Thymus (tissue), 14 donors: ENCODE measurements at places on chromosomes 3 and 15. TPM values are rescaled to one million over a fixed set of nuclear protein-coding genes. Genes with fewer than 3 reads are reported as not detected.
A peak's percentile ranks its signal among the peaks of the same experiment; 100 is the strongest.

DNA sequence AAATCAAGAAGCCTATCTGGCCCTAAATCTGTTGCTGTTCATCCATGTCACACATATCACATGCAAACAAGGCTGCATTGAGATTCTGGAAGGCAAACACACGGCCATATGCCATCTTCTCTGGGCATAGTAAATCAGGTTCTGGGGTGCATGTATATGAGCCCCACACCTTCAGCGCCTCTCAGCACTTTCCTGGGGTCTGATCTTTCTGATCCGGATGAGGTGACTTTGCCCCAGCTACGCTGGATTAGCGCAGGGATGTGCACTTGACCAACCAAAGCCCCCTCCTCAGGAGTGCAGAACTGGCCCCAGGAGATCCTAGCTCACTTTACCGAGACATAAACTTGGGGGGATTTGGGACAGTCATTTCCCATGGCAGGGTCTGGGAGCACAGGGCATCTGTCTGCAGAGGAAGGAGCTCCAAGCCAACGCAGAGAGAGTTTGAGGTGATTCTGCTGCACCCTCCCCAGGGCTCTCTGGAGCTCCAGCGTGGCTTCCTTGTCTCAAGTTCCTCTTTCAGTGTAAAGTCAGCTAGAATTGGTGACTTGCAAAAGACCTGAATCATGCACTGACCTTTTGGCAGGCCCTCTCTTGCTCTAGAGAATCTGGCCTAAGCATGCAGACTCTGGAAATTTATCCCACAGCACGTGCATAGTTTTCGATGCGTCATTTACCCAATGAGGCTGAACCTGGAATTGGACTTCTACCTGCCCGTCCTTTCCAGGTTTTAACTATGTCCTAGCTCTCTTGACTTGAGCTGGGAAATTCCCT lies 63.5 kb upstream of the KLF13 start:
- DNase-seq: peak; percentile 74

DNA sequence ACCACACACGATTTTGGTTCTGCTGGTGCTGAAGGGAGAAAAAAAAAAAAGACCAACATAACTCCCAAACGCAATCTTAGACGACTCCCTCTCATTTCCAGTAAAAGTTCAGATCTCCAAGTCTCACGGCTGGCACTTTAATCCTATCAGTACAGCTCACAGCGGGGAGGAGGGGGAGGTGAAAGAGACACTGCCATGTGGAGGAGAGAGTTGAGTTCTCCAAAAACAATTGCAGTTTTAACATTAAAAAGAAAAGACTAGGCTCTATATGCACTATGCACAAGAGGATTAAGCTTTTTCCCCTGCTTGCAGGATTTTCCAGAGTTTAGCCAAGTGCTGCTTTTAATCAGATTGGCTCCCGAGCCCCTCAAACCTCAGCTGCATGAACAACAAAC lies 16.8 kb downstream of the BMF start:
- no peak for DNase-seq

GRCh38 chr3:49469037-49469935 lies 781 bp upstream of the DAG1 start:
- no peak for DNase-seq

GRCh38 chr3:30520699-30521098 lies 85.7 kb upstream of the TGFBR2 start:
- no peak for DNase-seq

DNA sequence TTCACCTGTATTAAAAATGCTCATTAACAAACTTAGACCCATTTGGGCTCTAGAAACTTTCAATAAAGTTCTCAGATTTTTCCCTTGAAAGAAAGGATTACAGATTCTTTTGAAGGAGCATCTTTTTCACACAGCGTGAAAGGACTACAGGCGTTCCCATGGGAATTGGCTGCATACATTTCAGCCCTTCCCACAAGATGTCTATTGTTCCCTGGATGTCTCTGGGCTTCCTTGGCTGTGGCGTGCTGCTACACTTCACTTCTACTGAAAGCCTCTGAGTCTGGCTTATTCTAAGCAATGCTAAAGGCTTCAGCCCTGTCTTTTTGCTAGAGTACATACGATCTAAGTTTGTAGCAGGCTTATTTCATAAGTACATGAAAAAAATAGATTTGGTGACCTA lies 1.4 kb downstream of the VEPH1 start:
- DNase-seq: no peak

DGKG gene
- total RNA-seq: 1.6 TPM

GSK3B gene
- total RNA-seq: 34.0 TPM
